ENCODE measurements at places on chromosomes 16 and 17.

GRCh38 chr17:80995131-80995530, 3.5 kb downstream of the CHMP6 start:
- DNase-seq = no peak

DNA sequence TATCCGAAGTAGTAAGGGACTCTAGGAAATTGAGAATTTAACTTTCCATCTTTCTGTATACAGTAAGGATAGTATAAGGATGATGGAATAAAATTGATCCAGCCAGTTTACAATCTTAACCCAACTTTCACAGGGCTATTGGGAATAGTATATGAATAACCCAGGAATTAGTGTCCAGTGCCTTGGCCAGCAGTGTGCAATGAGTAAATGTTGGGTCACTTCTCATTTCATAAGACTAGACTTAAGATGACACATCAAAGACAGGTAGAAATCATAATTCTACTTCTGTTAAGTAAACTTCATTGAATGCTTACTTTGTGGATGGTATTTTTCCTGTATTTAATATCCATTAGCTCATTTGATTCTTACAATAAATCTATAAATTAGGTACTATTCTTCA, 949.6 kb upstream of the GOT2 start:
- no peak for DNase-seq

DNA sequence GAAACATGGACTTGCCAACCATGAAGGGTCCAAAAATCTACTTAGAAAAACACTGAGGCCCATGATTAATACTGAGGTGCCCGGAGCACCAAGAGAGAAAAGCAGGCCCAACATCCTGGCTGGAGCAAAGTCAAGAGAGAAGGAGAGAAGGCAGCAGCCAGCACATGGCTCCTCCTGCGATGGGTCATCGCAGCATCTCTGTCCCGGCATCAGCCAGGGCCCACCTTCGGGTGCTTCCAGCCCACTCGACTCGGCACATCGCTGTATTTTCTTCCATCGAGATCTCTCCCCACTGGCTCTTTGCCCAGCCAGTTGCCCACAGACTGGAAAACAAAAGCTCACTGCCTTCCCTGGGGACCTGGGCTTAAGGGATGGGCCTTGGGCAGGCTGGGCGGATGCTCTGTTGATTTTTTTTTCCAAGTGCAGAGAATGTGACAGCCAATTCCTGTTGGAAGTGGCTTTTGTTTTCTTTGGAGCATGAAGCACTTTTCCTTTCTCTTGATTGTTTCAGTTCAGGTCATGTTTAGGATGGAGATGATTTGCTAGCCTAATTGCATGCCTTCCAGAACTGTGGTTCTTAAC, 58.1 kb downstream of the CYB5B start:
- no peak for DNase-seq

DNA sequence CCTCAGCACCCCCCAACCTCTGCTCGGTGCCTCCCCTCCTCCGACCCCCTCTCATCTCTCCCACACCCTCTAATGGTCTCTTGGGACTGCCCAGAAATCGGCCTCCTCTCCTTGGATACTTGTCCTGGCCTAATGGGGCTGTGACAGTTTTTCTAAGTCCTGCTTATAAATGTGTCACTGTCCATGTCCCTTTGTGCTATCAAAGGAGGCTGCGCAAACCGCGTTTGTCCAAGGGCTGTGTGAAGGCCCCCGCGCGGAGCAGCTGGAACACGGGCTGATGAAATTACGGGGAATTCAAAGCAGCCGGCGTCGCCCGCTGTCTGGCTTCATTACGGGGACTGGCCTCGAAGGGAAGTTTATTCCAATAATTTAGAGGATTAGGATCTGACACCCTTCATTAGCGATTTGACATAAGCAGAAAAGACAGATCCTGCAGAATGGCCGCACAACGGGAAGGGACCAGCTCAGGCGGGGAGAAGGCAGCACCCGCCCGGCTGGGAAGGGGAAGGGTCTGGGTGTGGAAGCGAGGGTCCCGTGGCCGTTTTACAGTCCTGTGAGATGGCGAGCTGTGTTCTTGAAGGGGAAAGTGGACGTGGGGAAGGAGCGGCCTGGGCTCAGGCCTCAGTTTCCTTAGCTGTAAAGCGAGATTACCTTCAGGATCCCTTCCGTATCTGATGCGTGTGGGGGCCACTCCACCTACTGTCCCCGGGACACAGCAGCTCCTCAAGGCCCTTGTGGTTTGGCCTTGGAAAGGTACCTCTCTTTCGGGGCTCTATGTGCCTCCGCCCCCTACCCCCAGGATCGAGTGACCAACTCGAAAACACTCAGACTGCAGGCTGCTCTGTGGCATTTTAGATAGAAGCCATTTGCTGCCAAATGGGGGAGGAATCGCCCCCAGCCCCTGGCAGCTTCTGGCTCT, 1.6 kb upstream of the WFIKKN2 start:
- DNase-seq = no peak

GRCh38 chr17:48790607-48791127, 26.4 kb downstream of the TTLL6 start:
- DNase-seq = no peak
